ENCODE measurements at places on chromosomes 16 and 17.

GRCh38 chr17:7977805-7978204, 24.6 kb upstream of the GUCY2D start:
- DNase-seq, result no peak

GRCh38 chr17:36691606-36692005, 90.2 kb downstream of the MRM1 start:
- no peak for DNase-seq

DNA sequence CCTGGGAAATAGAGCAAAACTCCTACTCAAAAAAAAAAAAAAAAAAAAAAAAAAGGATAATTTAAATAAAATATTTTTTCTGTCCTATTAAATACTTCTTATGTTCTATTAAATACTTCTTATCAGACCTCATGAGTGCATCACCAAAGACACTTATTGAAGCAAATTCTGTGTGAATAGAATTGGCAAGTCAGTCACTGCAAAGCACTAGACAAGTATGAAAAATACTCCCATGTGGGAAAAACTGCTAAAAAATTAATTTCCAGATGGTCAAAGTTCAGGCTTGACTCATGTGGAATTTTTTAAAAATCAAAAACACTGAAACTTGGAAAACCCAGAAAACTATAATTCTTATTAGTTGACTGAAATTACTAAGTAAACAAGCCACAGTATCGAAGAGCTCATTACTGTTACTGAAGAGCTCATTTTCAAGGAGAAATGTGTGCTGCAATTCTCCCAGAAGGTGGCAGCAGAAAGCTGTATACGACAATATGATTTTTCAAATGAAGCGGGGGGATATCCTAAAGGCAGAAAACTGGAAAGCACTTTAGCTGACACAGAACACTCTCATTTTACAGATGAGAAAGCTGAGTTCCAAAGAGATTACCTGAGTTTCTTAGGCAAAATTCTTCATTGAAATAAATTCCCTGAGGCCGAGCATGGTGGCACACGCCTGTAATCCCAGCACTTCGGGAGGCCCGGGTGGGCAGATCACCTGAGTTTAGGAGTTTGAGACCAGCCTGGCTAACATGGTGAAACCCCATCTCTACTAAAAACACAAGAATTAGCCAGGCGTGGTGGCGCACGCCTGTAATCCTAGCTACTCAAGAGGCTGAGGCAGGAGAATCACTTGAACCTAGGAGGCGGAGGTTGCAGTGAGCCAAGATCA, 15.9 kb upstream of the FBXO47 start:
- peak; percentile 77 for DNase-seq

DNA sequence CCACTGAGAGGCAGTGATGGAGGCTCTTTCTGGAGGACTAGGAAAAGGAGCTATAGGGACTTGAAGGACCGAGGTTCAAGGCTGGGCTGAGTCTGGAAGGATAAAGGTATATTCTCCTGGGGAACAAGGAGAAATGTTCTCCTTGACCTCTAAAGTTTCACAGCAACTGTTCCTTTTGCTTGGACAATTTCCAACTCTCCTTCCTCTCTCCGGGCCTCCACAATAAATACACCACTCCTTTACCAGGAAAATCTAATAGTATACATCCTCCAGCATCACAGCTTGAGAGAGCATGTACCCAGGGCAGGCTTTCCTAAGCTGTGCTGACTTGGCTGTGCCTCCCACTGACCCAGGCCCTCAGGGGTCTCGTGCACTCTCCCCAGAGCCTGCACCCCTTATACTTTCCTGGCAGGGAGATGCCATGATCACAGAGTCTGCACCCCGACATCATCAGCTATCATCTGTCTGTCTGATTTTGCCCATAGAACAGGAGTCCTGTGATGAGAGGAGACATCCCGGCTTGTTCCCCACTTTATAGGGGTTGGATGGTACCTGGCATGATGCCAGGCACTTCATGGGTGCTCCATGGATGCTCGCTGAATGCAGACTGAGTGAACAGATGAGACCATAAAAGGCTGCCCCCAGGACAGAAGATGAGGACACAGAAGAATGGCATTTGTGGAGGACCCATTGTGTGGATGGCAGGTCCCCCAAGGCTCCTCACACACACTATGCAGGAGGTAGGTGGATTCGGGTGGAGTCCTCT, 582.6 kb upstream of the CDH5 start:
- no peak for DNase-seq

GRCh38 chr16:2071454-2072202, 23.8 kb downstream of the TSC2 start:
- no peak for DNase-seq
